AG20443 (cell line): ENCODE measurements at places on chromosomes 3 and 15.
A peak's percentile ranks its signal among the peaks of the same experiment; 100 is the strongest.

DNA sequence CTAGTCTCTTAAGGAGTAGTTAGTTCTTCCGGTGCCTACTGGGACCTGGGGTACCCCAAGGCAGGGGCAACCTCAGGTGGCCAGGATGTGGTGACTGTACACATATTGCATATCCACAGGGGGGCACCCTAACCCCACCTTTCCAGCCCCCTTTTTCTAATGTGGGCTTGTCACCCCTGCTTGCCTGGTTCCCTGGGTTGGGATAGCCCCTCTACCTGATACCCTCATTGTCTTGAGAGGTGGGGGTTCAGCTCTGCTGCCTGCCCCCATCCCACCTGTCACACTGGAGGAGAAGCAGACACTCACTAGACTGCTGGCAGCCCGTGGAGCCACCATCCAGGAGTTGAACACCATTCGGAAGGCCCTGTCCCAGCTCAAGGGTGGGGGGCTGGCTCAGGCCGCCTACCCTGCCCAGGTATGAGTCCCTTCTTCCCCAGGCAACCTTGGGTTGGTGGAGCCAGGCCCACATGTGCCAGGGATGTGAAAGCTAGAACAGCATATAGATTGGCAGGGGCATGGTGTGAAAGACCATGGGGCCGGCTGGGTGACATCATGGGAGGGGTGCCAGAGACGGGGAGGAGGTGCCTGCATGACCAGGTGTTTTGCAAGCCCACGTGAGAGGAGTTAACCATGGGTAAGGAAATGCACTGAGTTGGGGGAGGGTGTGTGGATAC lies 4.0 kb downstream of the GLYCTK start:
- peak; percentile 51 for DNase-seq

DNA sequence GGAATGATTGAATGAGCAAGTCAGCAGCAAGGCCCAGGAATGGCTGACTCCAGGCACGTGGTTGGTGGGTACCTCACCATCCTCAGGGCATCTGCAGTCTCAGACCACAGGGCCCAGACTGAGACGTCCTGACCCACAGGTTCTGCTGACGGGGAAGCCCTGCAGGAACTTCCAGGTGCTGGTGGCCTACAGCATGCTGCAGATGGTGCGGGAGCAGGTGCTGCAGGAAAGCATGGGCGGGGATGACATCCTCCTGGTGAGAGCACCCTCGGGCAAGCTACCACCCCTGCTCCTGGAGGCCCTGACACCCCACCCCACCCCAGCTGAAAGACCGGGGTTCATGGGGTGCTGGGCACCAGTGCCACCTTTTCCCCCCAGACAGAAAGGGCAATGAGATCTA lies 14.1 kb downstream of the TBC1D21 start:
- DNase-seq, result no peak

DNA sequence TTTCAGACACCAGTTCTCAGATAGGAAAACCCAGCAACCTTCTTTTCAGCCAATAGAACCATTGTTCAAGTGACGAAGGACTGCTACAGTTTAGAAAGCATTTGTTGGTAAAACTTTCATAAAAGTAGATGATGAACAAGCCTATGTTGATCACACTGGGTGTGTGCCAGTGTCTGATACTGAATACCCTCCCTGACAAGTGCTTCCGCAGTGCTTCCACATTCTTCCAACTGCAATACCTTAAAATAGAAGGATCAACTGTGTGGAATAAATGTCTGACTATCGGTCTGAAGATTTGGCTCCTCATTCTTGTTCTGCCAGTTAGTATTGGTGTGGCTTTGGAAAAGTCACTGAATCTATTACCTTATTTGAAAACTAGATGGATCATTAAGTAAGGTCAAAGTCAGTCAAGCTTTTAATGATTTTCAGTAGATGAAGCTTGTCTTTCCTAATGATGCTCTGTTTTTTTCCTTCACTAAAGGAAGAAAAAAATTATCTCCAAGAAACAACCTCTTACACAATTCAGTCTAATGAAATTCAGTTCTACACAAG lies 479.4 kb upstream of the CBLB start:
- no peak for DNase-seq

GRCh38 chr15:45441686-45442085 lies 63.3 kb upstream of the GATM start:
- DNase-seq, result no peak

DNA sequence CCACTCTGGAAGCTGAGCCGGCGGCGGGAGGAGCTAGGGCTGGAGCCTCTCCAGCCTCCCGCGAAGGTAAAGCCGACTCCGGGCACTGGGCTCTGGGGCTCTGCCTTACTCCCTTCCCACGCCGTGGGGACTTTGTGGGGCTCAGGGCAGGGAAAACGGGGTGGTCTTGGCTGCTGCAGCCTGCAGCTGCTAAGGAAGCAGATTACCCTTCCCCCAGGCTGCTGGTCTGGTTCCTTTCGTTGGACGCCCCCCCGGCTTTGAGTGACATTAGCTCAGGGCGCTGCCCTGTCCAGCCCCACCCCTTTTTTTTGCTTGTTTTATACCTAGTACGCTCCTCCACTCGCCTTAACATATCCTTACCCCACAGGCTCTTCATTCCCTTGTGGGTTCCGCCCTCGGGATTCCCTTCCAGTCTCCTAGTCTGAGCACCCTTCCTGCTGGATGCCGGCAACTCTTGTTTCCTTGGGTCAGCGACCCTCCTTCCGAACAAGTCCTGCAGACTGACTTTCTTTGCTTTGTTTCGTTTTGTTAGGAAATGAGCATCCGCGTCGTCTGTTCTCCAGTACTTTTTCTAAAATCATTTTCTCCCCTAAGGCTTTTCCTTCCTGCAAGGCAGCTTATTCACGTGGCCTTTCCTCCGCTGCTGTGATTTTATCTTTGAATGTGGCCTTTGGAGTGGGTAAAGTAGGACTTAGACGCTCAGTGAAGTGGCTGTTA lies 551 bp downstream of the DNAJC13 start:
- peak; percentile 40 for DNase-seq

DNA sequence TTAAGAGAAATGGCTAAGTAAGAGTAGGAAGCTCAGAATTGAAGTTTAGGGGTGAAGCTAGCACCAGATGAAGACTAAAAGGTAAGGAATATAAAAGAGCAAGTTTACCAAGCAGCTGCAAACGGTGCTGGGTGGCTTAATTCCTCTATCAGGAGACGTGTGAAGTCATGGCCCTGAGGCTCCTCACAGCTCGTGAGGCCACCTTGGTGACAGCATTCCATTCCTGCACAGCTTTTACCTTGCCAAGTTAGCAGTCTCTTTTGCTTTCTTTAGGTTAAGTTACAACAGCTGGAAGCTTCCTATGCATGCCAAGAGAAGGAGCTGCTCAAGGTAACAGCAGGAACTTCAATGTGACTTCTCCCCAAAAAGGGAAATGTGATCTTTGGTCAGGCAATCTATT lies 6.4 kb downstream of the TMCO5A start:
- no peak for DNase-seq

- no peak for DNase-seq
Measured at GRCh38 chr15:50190166-50190570, 8.2 kb downstream of the SLC27A2 start.

DNA sequence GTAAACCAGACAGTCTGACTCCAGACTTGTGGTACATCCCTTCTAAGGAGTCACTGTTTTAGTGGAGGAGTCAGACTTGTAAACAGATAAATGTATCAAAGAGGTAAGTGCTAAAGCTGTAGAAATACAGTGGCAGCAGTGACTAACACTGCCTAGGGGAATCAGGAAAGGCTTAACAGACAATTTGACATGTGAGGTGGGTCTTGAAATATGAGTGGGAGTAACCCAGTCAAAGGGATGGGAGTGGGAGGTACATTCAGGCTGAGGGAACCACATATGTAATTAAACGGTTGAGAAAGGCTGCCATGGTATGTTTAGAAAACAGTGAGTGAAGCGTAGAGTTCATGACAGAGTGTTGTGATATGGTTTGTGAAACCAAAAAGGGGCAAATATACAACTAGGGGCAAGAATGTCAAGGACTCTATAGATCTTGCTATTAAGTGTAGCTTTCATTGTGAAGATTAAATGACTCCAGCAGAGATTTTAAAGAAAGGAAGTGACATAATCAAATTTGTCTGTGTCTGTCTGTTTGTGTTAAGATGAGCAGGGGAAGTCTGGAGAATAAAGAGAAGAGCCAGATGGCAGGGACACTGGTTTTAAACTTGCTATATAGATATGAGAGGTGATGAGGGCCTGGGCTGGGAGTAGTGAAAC lies 11.2 kb upstream of the ALCAM start:
- DNase-seq, result no peak

- DNase-seq, result no peak
Measured at GRCh38 chr3:38268087-38268486, 2.5 kb downstream of the SLC22A13 start.

GRCh38 chr3:122443090-122443489 lies 27.2 kb upstream of the WDR5B start:
- DNase-seq, result no peak

- DNase-seq, result peak; percentile 48
Measured at GRCh38 chr3:42473083-42473932, 29.1 kb upstream of the VIPR1 start.

DNA sequence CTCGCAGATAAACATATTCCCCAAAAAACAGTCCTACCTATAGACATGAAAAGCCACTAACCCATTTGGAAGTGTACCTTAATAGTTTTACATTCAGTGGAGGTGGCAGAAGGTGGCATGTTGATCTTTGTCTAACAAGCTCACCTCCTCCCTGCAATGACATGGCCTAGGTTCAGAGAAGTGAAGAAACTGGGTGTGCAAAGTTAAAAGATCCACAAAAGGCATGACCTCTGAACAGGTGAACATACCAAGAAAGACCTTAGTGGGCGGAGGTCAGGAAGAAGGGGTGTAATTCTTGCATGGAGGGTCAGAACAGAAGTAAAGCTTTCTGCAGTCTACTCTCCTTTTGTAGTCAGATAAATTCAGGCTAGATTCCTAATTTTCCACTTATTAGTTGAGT lies 822 bp downstream of the MRPL3 start:
- no peak for DNase-seq

- no peak for DNase-seq
Measured at GRCh38 chr15:82919231-82919886, 33.2 kb downstream of the HOMER2 start.

DNA sequence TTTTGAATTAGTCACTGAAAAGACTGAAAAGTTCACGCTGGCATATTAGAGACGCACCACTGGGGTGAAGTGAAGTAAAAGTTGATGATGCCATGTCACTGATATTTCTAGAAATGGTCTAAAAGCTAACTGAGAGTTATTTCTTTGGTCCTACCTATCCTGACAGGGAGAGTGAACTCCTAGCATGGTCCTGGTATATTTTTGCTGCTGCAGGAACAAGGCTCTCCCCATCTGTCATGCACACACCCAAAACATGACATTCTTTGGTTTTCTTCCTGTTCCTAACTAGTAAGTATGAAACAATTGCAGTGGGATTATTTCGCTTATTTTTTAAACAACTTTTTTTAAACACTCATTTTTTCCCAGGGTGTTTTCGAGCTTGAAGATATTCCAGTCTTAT lies 466.7 kb downstream of the ERC2 start:
- DNase-seq, result no peak

- no peak for DNase-seq
Measured at GRCh38 chr3:145219355-145220235, 941.4 kb downstream of the PLOD2 start.

DNA sequence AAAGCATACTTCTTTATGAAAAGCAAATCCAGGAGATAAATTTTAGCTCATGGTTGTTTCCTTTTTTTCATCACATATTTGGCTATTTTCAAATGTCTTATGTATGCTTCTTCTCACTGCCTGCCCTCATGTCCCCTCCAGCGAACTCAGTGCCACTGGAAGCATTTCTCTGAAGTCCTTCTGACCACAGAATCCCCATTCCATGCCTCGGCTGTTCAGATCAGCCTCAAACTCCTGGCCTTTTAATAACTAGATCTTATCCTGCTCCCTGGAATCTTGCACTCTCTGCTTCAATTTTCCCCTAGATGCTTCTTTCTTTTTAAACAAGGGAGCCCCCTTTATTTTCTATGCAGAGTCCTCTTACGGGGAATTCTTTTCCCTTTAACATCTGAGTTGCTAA lies 10.1 kb downstream of the ETV5 start:
- no peak for DNase-seq

DNA sequence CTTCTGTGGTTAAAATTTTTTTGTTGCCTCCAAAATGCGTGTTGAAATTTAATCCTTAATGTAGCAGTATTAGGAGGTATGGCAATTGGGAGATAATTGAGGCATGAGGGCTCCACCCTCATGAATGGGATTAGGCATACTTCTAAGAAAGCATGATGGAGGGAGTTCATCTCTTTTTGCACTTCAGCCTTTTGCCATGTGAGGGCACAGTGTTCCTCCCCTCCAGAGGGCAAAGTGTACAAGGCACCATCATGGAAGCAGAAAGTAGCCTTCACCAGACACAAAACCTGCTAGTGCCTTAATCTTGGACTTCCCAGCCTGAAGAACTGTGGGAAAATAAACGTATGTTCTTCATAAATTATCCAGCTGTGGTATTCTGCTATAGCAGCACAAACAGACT lies 429.5 kb downstream of the ZIC1 start:
- DNase-seq, result no peak

- DNase-seq, result no peak
Measured at GRCh38 chr3:46293991-46294833, 52.0 kb downstream of the CCR3 start.

GRCh38 chr15:89888214-89888804 lies 5.5 kb downstream of the AP3S2 start:
- peak; percentile 72 for DNase-seq

- peak; percentile 69 for DNase-seq
Measured at GRCh38 chr3:160027541-160028195, 39.0 kb downstream of the IL12A start.

DNA sequence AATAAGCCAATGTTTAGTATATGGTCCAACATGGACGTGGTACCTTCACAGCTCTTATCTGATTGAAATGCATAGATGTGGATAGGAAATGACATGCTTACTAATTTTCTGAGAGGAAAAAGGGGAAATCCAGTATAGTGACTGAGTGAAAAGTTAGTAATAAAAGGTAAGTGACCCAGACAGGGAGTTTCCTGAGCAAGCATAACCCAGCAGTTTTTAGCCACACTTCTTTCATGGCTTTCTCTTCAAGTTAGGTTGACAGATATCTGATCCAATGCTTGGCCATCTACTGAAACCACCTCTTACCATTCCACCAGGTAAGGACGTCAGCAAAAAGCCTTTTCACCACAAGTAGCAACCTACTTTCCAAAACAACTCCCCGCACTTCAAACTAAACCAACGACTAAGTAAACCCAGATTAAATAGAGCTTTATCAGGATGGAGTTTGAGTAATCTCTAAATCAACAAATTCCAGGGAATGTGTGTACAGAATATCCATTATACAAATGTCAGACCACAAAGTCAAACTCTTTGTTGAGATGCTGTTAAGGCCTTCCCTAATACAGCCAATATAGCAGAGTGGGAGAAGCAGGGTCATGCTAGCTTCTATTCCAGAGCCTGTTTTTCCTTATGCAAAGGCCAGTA lies 329.7 kb downstream of the RORA start:
- DNase-seq, result no peak

DNA sequence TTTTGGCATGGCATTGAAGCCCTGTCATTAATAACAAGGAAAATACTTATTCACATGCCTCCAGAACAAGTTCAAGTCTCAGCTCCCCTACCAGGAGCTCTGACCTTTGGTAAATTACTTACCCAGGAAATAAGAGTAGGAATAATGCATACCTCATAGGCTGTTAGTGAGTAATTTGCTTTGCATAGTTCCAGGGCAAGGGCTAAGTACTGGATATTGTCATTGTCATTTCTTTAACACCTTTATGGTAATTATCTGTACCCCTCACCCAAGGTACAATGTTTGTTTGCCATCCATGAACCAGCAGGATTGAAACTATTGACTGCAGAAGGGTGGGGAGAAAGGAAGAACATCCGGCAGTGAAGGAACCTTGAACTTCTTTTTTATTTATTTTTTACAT lies 148.5 kb downstream of the SOX2 start:
- DNase-seq, result no peak

- no peak for DNase-seq
Measured at GRCh38 chr3:121836064-121836463, 1.1 kb downstream of the EAF2 start.
